ENCODE measurements at places on chromosomes 3 and 15. TPM values are rescaled to one million over a fixed set of nuclear protein-coding genes. Genes with fewer than 3 reads are reported as not detected.

CHRFAM7A gene
- total RNA-seq, result 17.5 TPM

CACNA2D2 gene
- total RNA-seq, result 0.03 TPM

CCR1 gene
- not detected for total RNA-seq

LINGO1 gene
- total RNA-seq, result not detected

KBTBD12 gene
- total RNA-seq, result not detected

RTP3 gene
- not detected for total RNA-seq

SAMD7 gene
- not detected for total RNA-seq

DNA sequence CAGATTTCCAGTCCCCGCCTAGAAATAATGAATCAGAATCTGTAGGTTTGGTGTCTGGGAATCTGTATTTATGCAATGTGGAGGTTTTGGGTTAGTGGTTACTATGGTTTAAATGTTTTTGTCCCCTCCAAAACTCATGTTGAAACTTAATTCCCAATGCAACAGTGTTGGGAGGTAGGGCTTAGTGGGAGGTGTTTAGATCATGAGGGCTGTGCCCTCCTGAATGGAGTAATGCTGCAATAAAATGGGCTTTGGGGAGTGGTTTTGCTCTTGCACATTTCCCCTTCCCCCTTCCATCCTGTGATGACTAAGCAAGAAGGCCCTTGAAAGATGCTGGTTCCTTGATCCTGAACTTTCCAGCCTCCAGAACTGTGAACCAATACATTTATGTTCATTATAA is 9.2 kb upstream of the RFC4 start:
- DNase-seq, result peak; percentile 79

GRCh38 chr3:50606596-50606995 is 5.0 kb downstream of the CISH start:
- DNase-seq, result no peak

GRCh38 chr3:181629029-181629428 is 82.7 kb upstream of the SOX2 start:
- DNase-seq, result peak; percentile 15

GRCh38 chr3:187024536-187025226 is 94.4 kb downstream of the ST6GAL1 start:
- no peak for DNase-seq

GRCh38 chr15:54033356-54033860 is 55.2 kb downstream of the UNC13C start:
- DNase-seq, result no peak

DNA sequence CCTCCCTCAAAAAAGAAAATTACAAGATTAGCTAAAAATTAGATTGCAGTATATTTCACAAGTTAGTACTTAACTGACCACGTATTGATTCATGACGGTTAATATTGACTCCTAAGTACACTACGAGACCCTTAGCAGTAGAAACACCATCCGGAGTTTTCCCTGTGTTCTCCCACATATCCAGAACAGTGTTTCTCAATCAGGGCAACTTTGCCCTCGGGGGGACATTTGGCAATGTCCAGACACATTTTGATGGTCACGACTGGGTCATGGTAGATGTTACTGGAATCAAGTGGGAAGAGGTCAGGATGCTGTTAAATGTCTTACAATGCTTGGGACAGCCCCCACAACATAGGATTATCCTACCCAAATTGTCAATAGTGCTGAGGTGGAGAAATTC is 40.7 kb upstream of the LIPC start:
- DNase-seq, result no peak

DNA sequence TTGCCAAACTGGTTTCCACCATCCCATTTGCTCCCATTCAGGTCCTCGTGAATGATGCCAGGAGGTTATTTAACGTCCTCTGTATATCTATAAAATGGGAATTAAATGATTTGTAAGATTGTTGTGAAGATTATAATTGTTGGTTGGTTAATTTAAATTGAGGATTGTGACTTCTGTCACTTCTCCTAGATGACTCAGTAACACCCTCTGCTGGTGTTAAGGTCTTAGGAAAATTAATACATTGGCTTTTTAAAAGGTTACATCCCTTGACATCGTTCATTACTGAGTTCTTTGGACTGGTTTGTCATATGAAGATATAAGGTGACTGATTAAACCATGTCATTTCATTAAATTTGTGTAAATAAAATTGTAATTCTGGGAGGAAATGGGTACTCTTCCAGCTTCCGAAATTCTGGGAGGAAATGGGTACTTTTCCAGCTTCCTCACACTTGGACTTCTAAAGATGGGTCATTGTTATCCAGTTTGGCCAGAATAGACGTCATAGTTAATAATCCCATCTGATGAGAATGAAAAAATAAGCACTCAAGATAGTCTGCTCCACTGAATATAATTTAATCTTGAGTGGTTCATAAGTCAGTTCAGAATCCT is 33.3 kb upstream of the PAQR5 start:
- DNase-seq, result no peak

GRCh38 chr3:127044996-127045395 is 62.1 kb downstream of the PLXNA1 start:
- peak; percentile 34 for DNase-seq

GRCh38 chr3:194134757-194135515 is 1.0 kb upstream of the HES1 start:
- peak; percentile 99 for DNase-seq

DNA sequence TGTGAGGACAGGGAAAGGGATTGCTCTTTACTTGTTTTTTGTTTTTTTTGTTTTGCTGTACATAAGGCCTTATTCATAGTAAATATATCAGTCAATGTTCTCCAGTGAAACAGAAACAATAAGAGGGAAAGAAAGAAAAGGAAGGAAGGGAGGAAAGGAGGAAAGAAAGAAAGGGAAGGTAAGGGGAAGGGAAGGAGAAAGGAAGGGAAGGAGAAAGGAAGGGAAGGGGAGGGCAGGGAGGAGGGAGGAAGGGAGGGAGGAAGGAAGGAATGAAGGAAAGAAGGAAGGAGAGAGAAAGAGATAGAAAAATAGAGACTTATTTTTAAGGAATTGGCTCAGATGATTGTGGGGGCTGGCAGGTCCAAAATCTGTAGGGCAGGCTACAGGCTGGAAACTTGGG is 37.2 kb downstream of the TIMP4 start:
- DNase-seq, result no peak

GRCh38 chr15:72858205-72858604 is 74.6 kb upstream of the ADPGK start:
- no peak for DNase-seq

Data from Daoy (cell line).